ENCODE measurements at places on chromosomes 4 and X.

- DNase-seq = no peak
Measured at GRCh38 chr4:105725623-105726022, 17.0 kb downstream of the GSTCD start.

DNA sequence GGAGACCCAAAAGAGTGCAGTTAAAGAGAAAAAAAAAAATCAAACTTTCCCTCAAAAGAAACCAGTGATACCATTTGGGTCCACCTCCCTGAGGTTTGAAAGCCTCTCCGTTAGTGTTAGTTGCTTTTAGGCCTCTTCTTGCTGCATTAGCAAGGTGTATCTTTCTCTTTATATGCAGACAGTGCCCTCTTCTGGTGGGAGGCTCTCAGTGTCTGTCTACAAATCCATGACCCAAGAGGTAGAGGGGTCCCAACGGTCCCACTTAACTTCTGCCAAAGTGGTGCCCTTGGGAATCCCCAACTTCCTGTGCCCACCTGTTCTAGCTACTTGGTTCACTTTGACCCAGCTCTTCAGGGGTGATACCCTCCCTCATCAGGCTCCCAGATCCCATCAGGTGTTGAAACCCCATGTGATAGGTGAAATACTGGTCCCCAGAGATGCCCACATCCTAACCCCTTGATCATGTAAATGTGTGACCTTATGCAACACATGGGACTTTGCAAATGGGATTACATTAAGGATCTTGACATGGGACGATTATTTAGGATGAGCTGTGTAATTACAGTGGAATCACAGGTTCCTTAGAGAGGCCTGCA lies 63.7 kb upstream of the CD99 start:
- no peak for DNase-seq

- no peak for DNase-seq
Measured at GRCh38 chrX:13051167-13051528, 6.7 kb upstream of the FAM9C start.

- DNase-seq = no peak
Measured at GRCh38 chr4:11312389-11312788, 116.3 kb downstream of the HS3ST1 start.

GRCh38 chrX:122188751-122189150 lies 995.3 kb upstream of the GRIA3 start:
- no peak for DNase-seq

DNA sequence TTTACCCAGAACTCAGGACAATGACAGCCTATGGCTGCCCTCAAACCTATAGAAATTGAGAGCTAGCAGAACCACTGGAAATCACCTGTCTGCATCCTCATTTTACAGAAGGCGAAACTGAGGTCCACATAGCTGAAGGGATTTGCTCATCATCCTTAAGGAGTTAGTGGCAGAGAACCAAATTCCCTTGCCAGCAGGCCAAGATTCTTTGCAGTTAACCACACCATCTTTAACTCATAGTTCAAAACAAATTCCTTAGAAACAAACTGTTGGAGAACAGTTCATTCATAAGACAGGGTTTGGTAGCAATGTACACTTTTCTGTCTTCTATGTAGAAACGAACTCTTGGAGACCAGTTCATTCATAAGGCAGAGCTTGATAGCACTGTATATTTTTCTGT lies 37.9 kb upstream of the RAP2C start:
- DNase-seq = no peak

DNA sequence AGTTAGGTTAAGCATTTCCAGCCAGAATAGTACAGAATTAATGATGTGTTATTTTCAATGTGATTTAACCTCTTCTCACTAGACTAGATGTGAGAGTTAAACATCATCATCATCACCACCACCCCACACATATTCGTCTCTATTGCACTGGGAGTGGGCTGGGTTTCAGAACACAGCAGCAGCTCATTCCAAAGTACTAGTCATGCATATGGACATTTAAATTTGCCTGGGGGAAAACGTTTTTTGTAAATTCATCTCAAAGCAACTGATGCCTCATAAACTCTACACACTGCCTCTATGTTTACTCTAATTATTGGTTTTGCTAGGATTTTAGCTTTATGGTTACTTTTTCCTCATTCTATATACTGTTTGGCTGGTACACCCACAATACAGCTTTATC lies 509.1 kb downstream of the PPP4R3C start:
- no peak for DNase-seq

DNA sequence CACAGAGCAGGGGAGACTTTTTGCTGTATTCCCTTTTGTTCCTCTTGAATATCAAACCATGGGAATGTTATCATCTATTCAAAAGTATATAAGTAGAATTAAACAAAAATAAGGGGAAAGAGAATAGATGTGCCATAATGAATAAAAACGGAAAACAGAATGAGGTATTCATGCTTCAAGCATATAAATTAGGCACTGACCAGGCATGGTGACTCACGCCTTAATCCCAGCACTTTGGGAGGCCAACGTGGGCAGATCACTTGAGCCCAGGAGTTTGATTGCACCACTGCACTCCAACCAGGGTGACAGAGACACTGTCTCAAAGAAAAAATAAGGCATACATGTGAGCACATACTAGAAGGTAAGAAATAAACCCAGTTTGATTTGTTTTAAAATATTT lies 16.3 kb upstream of the NEUROG2 start:
- no peak for DNase-seq

DNA sequence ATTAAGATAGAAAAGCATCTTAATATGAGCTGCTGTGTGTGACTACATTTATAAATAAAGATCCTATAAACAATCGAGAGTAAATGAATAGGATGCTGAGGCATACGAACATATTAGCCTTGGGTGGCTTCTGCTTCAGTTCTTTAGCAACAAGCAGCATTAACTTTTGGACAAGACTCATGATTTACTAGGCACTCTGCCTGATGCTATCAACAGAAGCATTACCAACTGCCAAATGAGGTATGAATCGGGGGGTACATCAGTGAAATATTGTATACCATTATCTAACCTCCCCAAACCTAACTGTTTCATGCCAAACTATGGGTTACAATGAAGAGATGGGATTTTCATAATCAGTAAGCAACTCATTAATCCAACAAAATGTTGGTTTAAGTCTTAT lies 113.1 kb downstream of the RAB28 start:
- no peak for DNase-seq

- DNase-seq = no peak
Measured at GRCh38 chr4:5758741-5759140, 47.7 kb downstream of the EVC start.

DNA sequence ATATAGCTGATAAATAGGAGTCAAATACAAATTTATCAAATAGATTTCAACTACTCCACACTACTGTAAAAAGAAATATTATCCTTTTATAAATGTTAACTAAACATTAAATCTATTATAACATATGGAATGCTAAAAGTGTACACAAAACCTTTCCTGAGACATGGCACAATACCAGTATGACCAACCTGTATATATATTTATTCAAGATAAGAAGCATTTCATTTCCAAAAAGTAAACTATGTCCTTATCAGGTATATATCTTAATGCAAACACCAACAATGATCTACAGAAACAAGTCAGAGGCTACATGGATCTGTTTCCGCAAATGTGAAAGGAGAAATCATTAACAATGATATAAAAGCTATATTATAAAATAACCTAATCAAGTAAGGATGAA lies 37.8 kb downstream of the WNK3 start:
- no peak for DNase-seq

All from stimulated activated CD8-positive, alpha-beta memory T cell treated with anti-CD3 and anti-CD28 coated beads, Interleukin-4, amount 100 ng/mL, for 1 hour (primary cell).